Myocyte (in vitro differentiated cells): ENCODE measurements at places on chromosomes 1 and 21. TPM values are rescaled to one million over a fixed set of nuclear protein-coding genes. Genes with fewer than 3 reads are reported as not detected.

MATN1 gene
- 0.05 TPM in 1 of 2 replicates, not detected in the other for total RNA-seq

WNT9A gene
- total RNA-seq, result 6.5 and 10.6 TPM in 2 replicates

AGO4 gene
- 12.7 and 14.1 TPM in 2 replicates for total RNA-seq

RNF186 gene
- not detected in 2 replicates for total RNA-seq

UTS2 gene
- total RNA-seq, result not detected in 2 replicates

GRCh38 chr1:48018799-48019198, 21.6 kb upstream of the TRABD2B start:
- no peak for DNase-seq

GRCh38 chr1:9860887-9861286, 37.1 kb upstream of the CLSTN1 start:
- DNase-seq, result peak; percentile 92

DNA sequence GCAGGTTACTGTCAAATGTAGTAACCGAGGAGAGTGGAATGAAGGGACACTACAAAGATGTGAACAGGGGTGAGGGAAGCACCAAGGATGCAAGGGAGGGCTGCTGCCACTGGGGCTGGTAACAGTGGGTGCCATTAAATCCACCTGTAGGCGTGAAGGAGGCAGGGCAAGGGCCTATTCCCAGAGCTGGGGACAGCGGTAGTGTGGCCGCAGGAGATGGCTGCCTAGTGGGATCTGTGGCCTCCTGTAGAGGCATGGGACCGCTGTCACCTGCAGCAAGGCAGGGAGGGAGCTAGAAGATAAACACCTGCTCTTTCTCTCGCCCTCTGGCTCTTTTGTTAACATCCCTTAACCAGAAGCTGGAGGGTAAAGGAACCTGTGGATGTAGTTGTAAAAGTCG, 80.5 kb upstream of the CNIH3 start:
- DNase-seq, result no peak

GRCh38 chr1:19892628-19893168, 10.5 kb downstream of the OTUD3 start:
- no peak for DNase-seq

DNA sequence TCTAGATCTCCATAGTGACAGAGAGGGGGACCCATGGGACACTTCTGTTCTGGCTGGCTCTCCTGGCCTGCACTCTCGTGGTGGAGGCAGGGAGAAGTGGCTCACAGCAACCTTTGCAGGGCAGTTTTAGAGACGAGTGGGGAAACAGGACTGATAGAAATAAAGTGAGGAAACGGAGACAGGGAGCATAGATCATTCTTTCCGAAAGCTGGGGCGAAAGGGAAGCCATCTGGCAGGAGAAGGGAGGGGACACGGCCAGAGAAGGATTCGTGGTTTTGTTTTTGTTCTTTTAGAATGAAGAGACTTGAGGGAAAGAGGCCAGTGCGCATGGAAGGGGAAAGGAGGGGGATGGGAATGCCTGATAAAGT, 3.5 kb downstream of the TIE1 start:
- DNase-seq, result no peak

DNA sequence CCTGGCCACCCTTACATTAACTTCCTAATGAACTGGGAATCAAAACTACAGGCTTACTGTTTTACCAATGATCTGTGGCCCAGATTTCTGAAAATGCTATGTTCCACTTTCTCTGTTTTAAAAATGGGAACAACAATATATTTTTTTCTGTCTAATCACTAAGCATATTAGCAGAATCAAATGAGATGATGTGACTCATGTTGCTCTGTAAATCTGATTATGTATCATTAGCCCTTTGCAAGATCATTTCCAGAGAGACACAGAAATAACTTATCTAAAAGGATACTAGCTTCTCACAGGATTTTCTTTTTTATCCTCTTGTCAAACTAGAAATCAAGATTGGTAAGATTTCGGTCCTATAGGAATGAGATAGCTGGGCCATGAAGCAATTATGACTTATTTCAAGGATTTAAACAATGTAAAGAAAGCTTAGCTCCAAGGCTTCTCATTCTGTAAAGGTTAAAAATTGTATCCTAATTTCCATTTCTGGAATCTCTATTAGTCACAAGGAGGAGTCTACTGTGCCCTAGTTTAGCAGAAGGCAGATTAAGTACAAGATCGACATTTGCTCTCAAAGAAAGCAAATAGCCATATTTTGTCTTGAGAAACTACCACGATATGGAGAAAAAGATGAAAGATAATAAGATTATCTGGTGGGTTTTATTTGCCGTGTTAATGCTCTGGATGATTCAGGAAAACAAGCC, 32.4 kb upstream of the CAMSAP2 start:
- no peak for DNase-seq

GRCh38 chr1:112239683-112240330, 156.2 kb upstream of the CTTNBP2NL start:
- DNase-seq, result no peak
